H1 (cell line): ENCODE measurements at places on chromosomes 7 and 10. TPM values are rescaled to one million over a fixed set of nuclear protein-coding genes. Genes with fewer than 3 reads are reported as not detected.

Gene IL2RA
- total RNA-seq, result not detected in 2 replicates

Gene POU6F2
- total RNA-seq, result 1.6 and 2.0 TPM in 2 replicates

Gene VWDE
- total RNA-seq, result 18.9 and 21.2 TPM in 2 replicates

Gene GBX1
- total RNA-seq, result not detected in 2 replicates

Gene SPDYE1
- not detected in 2 replicates for total RNA-seq

Gene KCNIP2
- 4.7 and 6.0 TPM in 2 replicates for total RNA-seq

Gene AKR1B15
- total RNA-seq, result 0.25 and 0.47 TPM in 2 replicates

Gene ZCWPW1
- total RNA-seq, result 1.4 and 2.7 TPM in 2 replicates

Gene PIK3CG
- not detected in 2 replicates for total RNA-seq

Gene BLVRA
- 32.9 and 37.1 TPM in 2 replicates for total RNA-seq

Gene SAP25
- 5.4 and 5.8 TPM in 2 replicates for total RNA-seq

Gene GSTO2
- 12.7 and 13.1 TPM in 2 replicates for total RNA-seq

Gene EN2
- not detected in 2 replicates for total RNA-seq

Gene CYP26C1
- 0.21 and 0.28 TPM in 2 replicates for total RNA-seq

Gene TAS2R3
- 0.59 and 0.99 TPM in 2 replicates for total RNA-seq

Gene GRK5
- total RNA-seq, result 2.4 and 2.5 TPM in 2 replicates

Gene ELAPOR2
- 32.9 TPM in 2 replicates for total RNA-seq

Gene GHRHR
- 6.1 and 6.5 TPM in 2 replicates for total RNA-seq

Gene NME8
- total RNA-seq, result 0.22 and 0.57 TPM in 2 replicates

Gene LBX1
- total RNA-seq, result not detected in 2 replicates

Gene VPS26A
- total RNA-seq, result 44.8 and 49.6 TPM in 2 replicates

Gene SYT15
- total RNA-seq, result 0.61 and 1.5 TPM in 2 replicates

Gene LRIT1
- total RNA-seq, result not detected in 2 replicates

Gene HTR7
- 24.6 and 26.9 TPM in 2 replicates for total RNA-seq

Gene PRKG1
- total RNA-seq, result 15.2 and 16.0 TPM in 2 replicates

Gene SLC13A1
- not detected in 2 replicates for total RNA-seq

Gene CCDC7
- total RNA-seq, result 0.46 and 0.74 TPM in 2 replicates

Gene METTL27
- 5.6 and 6.2 TPM in 2 replicates for total RNA-seq

Gene ATG9B
- total RNA-seq, result 2.3 and 2.6 TPM in 2 replicates

Gene NXPH1
- total RNA-seq, result 0.40 and 1.0 TPM in 2 replicates

Gene C10orf88
- total RNA-seq, result 8.1 and 11.0 TPM in 2 replicates

Gene IL6
- total RNA-seq, result 0.41 and 0.73 TPM in 2 replicates

Gene NRG3
- total RNA-seq, result 4.3 and 5.0 TPM in 2 replicates

Gene UCMA
- total RNA-seq, result 4.1 and 4.6 TPM in 2 replicates

Gene EGR2
- 2.1 and 3.0 TPM in 2 replicates for total RNA-seq

Gene HOXA11
- not detected in 2 replicates for total RNA-seq

Gene TMEM270
- total RNA-seq, result not detected in 2 replicates

Gene RARRES2
- total RNA-seq, result 254 and 264 TPM in 2 replicates

Gene WDR86
- total RNA-seq, result 14.9 and 15.8 TPM in 2 replicates
